T-helper 2 cell treated with Interferon-gamma antibody and Interleukin-4, amounts not matched to agents 100 ng/mL and 5 ng/mL, for 36 hours (primary cell): ENCODE measurements at places on chromosomes 3 and 15. TPM values are rescaled to one million over a fixed set of nuclear protein-coding genes. Genes with fewer than 3 reads are reported as not detected.

Gene C3orf52
- 9.0 TPM in 2 replicates for total RNA-seq

Gene GRK7
- total RNA-seq: not detected in 2 replicates

Gene SLC2A2
- not detected in 2 replicates for total RNA-seq

Gene AGBL1
- not detected in 2 replicates for total RNA-seq

Gene LEKR1
- total RNA-seq: 0.70 and 0.73 TPM in 2 replicates

Gene DGKG
- not detected in 2 replicates for total RNA-seq

Gene KBTBD13
- total RNA-seq: not detected in 2 replicates

Gene GRIP2
- total RNA-seq: not detected in 2 replicates

Gene ASTE1
- 11.2 and 13.9 TPM in 2 replicates for total RNA-seq

Gene SLC12A1
- total RNA-seq: not detected in 2 replicates

Gene SNX33
- total RNA-seq: 1.3 and 1.5 TPM in 2 replicates

Gene CTXND1
- not detected in 2 replicates for total RNA-seq

Gene CCR3
- total RNA-seq: 0.16 and 0.27 TPM in 2 replicates

Gene TIGIT
- 3.2 and 3.7 TPM in 2 replicates for total RNA-seq

Gene GOLGA8G
- 0.05 TPM in 1 of 2 replicates, not detected in the other for total RNA-seq

Gene CASR
- total RNA-seq: 0.02 TPM in 1 of 2 replicates, not detected in the other

Gene CPLX3
- total RNA-seq: 0.25 TPM in 2 replicates

Gene TIPARP
- 58.4 and 62.6 TPM in 2 replicates for total RNA-seq

Gene OR5K4
- not detected in 2 replicates for total RNA-seq

Gene ARNT2
- 0.23 TPM in 1 of 2 replicates, not detected in the other for total RNA-seq

Gene CAMP
- not detected in 2 replicates for total RNA-seq

Gene VILL
- 19.8 and 20.2 TPM in 2 replicates for total RNA-seq

Gene TEX55
- total RNA-seq: not detected in 2 replicates

Gene ABHD6
- total RNA-seq: 8.5 and 10.1 TPM in 2 replicates

Gene SOX2
- not detected in 2 replicates for total RNA-seq

Gene MYL3
- not detected in 2 replicates for total RNA-seq

Gene GPR171
- total RNA-seq: 154 and 170 TPM in 2 replicates

Gene C3orf85
- total RNA-seq: not detected in 2 replicates

Gene UPK1B
- not detected in 2 replicates for total RNA-seq

Gene UNC13C
- total RNA-seq: not detected in 2 replicates

Gene PODXL2
- total RNA-seq: 2.2 and 2.9 TPM in 2 replicates

Gene TTBK2
- total RNA-seq: 10.6 and 12.9 TPM in 2 replicates

Gene TTLL13
- 0.34 and 1.1 TPM in 2 replicates for total RNA-seq

Gene SAMMSON
- total RNA-seq: not detected in 2 replicates

Gene SCAANT1
- not detected in 2 replicates for total RNA-seq

Gene CHDH
- 8.7 and 12.1 TPM in 2 replicates for total RNA-seq

Gene TMEM266
- not detected in 2 replicates for total RNA-seq

Gene KLF15
- not detected in 2 replicates for total RNA-seq

Gene EFHB
- total RNA-seq: 0.43 TPM in 1 of 2 replicates, not detected in the other

Gene CAMK2N2
- total RNA-seq: 0.14 and 0.16 TPM in 2 replicates
